ENCODE measurements at places on chromosomes 5 and 9.

GRCh38 chr5:130715541-130715940 is 449.5 kb downstream of the HINT1 start:
- no peak for DNase-seq

DNA sequence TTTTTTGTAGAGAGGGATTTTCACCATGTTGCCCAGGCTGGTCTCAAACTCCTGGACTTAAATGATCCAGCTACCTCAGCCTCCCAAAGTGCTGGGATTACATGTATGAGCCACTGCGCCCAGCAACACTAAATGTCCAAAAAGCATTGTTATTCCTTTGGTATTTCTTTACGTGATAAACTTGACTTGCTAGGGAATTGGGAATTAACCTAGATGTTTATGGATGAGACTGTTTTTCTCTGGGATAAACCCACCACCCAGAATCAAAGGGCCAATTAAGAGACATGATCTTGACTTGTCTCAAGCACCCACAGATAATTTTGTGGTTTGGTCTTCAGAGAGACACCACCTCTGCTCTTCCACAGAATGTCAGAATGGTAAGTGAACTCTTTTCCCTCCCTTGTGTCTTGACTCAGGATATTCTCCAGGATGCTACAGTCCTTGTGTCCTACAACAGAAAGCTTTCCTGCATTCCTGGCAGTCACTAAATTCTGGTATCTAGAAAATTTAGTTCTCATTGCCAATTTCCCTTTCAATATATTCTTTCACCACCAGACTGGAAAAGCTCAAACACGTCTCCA is 55.7 kb downstream of the ALDH1A1 start:
- no peak for DNase-seq

- DNase-seq, result no peak
Observed at GRCh38 chr5:167217097-167217743, 1074.2 kb upstream of the WWC1 start.

GRCh38 chr9:10571699-10572098 is 41.1 kb downstream of the PTPRD start:
- no peak for DNase-seq

DNA sequence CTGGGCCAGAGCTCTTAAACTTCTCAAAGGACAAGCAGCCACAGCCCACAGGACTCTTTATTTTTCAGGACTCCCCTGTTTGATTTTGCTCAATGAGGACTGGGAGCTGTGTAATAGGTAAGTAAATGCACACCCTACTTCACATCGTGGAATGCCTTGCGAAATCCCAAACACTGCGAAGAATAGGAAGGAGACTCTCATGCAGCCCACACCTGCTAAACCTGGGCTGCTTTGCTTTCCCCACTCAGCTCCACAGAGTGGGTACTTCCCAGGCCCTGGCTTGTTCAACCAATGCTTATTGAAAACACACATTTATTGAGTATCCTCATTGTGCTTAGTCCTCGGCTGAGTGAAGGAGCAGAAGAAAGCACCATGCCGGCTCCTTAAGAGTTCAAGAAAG is 103.3 kb upstream of the FSTL4 start:
- no peak for DNase-seq

DNA sequence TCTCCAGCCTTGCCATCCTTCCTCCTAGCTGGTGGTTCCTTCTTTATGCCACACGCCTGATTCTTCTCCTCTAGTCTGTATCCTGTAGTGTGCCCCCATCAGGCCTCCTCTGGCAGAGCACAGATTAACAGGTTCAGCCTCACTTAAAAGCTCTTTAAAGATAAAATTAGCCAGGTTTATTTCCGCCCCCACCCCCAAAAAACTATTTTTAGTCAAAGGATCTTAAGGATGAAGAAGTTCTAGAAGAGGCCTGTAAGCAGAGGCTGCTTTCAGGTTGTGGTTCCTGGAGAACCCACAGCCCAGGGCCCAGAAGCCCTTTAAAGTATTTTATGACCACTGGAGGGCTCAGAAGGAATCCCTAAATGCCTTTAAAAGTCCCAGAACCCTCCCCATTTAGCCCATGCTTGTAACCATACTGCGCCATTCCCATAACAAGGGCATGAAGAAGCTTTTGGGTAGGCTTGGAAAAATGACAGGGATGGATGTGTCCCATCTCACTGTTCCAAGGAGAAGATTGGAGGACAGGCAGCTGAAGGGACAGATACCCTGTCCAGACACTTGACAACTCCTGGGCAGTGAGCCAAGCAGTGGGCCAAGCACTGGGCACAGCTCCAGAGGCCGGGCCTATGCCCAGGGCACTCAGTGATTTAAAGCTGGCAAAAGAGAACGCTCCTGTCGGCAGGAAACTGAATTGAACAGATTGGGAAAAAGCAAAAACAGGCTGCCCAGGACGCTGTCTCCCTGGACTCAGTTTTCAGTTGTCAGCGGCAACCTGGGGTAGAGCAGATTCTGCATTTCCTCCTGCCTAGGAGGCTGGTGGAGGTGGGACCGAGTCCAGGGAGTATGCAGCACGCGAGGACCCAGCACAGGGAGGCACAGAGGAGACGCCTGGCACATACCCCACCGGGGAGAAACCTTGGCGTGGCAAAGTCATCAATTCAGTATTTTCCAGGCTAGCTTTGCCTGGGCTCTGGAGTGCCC is 106.3 kb upstream of the SSBP2 start:
- no peak for DNase-seq

- DNase-seq, result no peak
Observed at GRCh38 chr9:84226126-84226525, 114.4 kb downstream of the SLC28A3 start.

DNA sequence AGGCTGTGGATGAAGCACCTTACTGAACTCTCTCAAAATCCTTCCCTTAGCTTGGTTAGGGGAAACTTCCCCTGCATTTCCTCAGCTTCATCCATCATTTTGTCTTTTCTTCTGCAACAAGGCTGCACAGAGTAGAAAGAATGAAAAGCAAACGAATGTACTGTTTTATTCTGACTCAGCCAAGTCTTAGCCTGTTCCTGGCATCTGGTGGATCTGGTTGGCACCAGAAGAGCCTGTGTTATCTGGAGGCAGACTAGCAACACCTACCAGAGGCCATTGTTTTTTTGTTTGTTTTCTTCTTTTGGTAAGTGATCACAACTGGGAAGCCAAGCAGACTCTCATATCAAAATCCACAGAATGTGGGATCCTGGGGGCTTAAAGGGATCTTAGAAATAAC is 200.7 kb downstream of the FANCC start:
- no peak for DNase-seq

DNA sequence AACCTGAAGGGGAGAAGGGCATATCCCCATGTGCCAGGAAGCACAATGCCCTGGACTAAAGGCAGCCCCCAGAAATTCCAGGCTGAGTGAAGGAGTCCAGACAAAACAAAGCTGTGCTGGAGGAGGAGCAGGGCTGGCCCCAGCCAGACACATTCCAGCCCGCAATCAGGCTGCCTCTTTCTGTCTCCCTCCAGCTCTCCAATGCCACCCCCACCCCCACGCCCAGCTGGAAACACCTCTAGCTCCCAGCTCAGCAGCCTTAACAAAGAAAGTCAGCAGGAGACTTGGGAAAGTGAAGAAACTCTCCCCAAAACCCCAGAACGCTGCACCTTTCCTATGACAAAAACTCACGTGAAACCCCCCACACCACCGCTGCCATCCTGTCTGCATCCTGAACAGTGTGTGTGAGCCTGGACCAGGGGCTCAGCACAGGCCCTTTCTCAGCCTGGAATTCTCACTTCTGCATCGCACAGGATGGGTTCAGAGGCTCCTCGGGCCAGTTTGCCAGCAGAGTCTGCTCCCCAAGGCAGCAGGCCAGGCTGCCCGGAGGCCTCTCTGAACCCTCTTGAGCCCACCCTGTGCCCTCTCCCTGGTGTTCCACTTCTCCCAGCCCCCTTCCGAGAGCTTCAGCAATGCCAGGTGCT is 96.2 kb upstream of the ICE1 start:
- DNase-seq, result no peak

DNA sequence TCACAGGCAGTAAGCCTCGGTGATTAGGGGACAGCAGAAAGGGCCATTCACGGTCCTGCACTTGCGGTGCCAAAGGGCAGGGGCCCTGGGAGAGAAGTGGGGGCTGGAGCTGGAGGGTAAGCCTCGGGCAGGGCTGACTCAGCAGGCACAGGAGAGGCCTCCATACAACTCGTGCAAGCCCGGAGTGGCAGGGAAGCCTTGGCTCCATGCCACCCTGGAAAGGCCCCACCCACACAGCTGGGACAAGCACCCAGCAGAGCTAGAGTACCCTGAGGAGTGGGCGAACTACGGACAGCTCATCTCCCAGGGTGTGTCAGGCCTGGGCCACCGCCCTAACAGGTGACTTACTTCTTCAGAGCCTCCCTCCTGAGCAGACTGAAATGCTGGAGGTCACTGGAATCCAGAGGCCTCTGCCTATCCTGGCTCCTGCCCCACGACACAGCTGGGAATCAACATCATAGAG is 5.6 kb upstream of the CAMK2A start:
- DNase-seq, result no peak

DNA sequence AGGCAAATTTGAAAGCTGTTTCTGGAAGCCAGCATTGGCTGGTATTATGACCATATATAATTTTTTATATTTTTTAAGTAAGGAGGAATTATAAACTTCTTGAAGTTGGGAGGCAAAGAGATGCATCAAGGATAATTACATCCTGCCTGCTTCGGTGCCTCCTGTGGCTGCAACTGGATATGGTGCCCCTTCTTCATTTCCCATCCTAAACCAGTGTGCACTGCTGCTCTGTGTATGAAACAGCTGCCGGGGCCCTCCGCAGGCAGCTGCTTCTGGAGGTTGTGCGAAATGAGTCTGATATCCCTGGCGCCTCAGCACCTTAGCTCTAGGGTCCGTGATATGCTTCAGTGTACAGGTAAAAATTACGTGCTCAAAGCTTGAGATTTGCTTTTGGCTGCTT is 304.2 kb downstream of the ENC1 start:
- DNase-seq, result no peak

GRCh38 chr5:64691291-64691690 is 988 bp downstream of the SHISAL2B start:
- no peak for DNase-seq

DNA sequence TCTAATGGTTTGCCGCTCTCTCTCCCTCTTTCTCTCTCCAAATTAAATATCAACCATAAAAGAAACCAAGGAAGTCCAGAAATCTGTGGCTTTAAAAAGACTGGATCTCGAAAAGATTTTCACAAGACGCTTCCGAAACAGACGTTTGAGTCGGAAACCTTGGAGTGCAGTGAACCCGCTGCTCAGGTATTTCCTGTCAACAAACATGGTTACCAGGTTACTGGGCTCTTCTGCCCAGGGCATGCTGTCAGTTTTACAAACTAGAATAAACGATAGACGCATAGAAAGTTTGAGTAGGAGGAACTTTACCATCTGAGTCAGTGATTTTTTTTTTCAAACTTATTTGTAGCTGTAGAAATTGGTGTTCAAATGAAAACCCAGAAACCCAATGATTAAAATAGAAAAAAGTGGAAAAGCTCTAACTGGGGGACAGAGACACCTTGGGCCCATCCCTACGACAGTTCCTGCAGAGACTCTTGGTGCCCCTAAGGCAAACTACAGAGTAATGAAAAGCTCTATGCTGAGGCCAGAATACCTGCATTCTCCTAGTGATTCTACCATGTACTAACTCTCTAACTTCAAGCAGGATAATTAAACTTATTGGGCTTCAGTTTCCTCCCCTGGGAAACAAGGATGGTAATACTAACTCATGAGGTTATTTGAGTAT is 90.0 kb downstream of the DOCK8 start:
- DNase-seq, result no peak

DNA sequence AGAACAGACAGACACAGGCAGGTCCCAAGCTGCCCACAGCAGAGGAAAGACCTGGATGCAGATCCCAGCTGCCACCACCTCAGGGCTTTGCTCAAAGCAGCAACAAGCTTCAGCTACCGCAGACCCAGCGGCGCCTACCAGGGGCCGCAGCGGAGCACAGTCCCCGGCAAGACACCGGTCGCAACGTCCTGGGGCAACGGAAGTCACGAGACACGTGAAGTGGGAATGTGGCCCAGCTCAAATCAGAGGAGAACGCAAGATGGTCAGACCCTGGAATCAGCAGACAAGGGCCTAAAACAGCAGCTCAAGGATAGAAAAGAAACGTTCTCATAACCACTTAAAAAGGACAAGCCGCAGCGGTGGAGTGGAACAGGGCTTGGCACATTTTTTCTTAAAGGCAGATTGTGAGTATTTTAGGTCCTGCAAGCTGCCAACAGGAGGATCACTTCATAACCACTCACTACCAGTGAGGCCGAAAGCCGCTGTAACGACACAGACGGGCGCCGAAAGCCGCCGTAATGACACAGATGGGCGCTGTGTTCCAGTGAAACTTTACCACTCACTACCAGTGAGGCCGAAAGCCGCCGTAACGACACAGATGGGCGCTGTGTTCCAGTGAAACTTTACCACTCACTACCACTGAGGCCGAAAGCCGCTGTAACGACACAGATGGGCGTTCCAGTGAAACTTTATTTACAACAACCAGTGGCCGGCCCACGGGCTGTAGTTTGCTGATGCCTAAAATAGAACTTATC is 21.7 kb downstream of the SLC9A3 start:
- DNase-seq, result no peak

- no peak for DNase-seq
Observed at GRCh38 chr5:153988510-153988909, 50.2 kb downstream of the FAM114A2 start.

- DNase-seq, result no peak
Observed at GRCh38 chr5:674630-675011, 18.5 kb downstream of the TPPP start.

DNA sequence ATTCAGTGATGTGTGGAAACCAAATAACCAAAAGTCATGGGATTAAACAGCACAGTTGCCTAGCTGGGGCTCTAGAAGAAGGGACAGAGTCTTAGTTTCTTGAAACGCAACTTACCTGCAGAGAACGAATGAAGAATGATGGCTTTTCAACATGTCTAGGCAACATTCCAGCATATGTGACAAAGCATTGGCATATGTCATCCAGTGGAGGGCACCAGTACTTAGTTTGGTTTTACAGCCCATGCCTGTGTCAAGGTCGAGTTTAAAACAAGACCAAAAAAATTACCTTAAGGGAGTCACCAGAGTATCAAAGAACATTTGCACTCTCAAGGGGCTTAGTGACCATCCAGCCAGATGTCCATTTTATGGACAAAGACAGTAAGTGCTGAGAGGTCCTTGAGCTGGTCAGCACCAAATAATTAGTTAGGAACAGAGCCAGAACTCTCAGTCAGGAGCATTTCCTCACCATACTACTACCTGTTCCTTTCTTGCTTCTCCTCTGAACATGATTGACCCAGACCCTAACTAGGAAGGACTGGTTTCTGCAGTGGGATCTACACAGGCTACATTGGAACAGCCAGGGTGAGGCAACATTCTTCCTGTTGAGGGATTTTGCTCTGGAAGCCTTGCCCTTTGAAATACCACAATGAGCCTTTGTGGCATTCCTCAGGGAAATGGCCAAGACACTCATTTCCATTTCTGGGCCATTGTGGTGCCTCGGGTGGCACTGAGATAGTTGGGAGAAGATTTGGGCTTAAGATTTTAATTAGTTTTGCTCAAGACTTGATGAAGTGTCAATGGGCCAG is 75.4 kb upstream of the ANKH start:
- no peak for DNase-seq

DNA sequence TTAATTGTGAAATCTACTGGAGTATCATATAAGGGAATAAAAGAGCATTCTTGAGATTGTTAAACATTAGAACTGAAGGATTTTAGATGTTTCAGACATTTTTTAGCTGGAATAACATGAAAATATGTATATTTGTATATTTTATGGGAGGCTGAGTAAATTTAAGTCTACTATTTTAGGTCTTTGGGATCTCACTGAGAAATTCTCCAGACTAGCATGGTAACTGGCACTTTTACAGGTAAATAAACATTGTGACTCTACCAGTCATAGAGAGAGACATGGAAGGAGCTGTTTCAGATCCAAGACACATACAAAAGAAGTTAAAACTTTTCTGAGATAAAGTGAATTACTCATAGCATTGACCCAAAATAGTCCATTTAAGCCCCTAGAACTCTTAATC is 59.4 kb downstream of the NDUFAF2 start:
- no peak for DNase-seq

Measured in NCI-H1436 treated with DMSO at 0.1 percent for 48 hours (cell line).